ENCODE measurements at places on chromosomes 3 and 15. TPM values are rescaled to one million over a fixed set of nuclear protein-coding genes. Genes with fewer than 3 reads are reported as not detected.

Gene ZFYVE19
- 19.9 TPM for total RNA-seq

Gene SLC51B
- total RNA-seq, result 0.75 TPM

DNA sequence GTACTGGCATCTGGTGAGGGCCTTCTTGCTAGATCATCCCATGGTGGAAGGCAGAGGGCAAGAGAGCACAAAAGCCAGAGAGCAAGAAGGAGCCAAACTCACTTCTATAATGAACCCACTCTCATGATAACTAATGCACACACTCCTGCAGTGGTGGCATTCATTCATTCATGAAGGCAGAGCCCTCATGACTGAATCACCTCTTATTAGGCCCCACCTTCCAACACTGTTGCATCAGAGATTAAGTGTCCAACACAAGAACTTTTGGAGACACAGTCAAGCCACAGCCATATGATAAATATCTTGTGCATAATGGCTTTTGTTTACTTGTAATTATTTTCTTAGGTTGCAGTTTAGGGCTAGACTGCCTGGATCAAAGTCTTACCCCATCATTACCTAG, 182.7 kb downstream of the TIGIT start:
- no peak for DNase-seq

DNA sequence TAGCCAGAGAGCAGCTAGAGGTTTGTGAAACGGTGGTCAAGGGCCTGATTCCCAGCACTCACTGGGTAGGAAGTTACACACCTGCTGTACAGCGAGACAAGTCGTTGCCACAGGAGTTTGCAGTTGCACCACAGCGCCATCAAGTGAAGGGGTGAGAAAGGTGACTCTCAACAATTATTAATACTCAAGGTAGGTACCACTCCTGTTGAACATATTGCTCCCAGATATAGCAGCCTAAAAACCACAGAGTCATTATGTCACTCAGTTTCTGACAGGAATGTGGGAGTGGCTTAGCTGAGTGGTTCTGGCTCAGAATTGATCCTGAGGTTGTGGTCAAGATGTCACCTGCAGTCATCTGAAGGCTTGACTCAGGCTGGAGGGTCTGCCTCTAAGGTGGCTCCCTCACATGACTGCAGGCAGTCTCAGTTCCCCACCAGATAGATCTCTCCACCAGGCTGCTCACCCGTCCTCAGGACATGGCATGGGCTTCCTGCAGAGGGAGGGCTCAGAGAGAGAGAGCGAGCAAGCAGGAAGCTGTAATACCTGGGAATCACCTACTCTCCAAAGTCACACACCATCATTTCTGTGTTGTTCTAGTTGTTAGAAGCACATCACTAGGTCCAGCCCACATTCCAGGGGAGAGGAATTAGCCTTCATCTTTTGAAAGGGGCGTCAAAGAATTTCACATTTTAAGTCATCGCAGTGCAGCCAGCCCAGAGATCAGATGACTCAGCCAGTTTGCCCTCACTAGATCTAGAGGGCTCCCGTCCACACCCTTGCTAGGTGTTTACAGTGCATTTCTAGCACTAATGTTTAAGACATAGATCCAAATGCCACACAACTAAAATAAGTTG, 17.0 kb upstream of the ANO10 start:
- DNase-seq, result no peak

- no peak for DNase-seq
These were observed 62.6 kb downstream of the EIF4E3 start for GRCh38 chr3:71662568-71662967.
